ENCODE measurements at places on chromosomes 1 and 21.

DNA sequence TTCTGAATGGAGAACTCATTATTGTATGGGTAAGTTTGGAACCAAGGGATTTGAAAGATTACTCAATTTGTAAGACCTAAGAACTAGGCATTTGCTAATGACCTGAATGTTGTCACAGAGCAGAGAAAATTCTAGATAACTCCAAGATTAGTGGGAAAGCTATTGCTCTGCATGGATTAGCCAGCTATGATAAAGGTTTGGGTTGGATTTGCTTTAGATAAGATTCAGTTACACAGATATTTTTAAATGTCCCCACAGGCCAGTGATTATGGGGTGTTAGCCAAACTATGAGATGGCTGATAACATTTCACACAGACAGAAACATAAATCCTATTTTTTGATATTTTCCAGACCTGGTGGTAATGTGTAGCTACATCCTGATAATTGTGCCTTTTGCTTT lies 88.2 kb downstream of the NTPCR start:
- no peak for DNase-seq

DNA sequence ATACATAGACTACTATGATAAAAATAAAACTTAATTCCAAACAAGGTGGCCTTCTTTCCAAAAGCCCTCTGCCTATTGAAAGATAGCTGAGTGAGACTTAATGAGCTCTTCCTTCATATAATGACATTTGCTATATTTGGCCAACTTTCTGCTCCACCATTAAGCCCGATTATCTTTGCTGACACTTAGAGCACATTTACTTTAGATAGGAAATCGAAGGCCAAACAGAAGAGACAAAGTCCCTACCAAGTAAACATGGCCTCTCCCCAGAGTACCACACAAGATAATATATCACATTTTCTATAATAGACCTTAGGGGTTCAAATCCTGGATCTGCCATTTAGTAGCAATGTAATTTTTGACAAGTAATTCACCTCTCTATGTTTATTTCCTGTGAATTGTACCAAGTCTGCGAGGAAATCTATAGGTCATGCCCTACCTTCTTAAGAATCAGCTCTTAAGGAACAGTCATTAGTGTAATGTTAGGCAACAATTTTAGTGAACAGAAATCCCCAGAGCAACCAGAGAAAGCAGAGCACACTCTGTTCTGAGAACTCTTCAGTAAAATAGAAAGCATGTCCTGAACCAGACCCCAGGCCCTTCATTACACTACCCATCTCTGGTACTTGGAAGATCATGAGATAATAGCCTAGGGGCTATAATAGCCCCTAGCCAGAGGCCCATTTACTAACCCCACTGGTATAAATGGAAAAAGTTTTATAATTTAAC lies 17.3 kb upstream of the COA6 start:
- no peak for DNase-seq

- DNase-seq = no peak
Observed at GRCh38 chr1:247211339-247211738, 39.5 kb upstream of the ZNF124 start.

DNA sequence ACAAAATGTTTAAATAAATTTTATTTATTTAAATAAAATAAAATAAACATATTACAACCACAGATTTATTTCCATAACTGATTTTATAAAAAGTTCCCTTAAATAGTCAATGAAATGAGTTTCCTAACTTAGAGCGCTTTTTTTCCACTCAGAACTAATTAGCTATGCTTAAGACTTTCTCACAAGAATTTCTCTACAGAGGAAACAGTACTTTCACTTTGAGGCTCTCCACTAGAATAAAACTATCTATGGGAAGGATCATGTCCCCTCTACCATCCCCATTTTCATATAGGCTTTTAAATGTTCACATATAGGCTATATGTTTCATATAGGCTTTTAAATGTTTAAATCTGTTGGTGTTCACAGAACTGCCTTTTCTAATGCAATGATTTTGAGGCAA lies 40.0 kb upstream of the DPH5 start:
- DNase-seq = no peak

GRCh38 chr1:240619357-240619756 lies 7.4 kb upstream of the GREM2 start:
- DNase-seq = no peak

GRCh38 chr1:237792149-237792548 lies 98.6 kb downstream of the ZP4 start:
- no peak for DNase-seq

DNA sequence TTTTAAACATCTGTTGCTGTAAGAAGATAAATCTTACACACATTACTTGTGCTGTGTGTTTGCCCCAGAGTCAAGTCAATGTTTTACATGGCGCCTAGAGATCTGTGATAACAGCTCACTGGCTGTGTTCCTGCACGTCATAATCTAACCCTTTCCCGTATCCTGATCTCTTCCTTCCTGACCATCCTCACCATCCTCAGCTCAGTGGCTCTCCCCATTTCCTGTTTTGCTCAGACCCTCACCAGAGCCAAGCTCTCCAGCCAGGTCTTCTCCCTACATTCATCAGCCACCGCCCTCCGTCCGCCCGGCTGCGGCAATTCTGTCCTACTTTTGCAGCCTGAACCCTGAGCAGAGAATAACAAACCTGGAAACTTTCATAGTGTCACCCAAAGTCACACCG lies 824.7 kb downstream of the USP25 start:
- DNase-seq = no peak

- DNase-seq = no peak
Observed at GRCh38 chr1:20150326-20150705, 11.2 kb downstream of the PLA2G2F start.

- DNase-seq = no peak
Observed at GRCh38 chr1:36457691-36458090, 6.5 kb downstream of the MRPS15 start.

- peak; percentile 38 for DNase-seq
Observed at GRCh38 chr1:21814241-21814918, 2.3 kb downstream of the LDLRAD2 start.

- no peak for DNase-seq
Observed at GRCh38 chr21:21387916-21388315, 389.7 kb downstream of the NCAM2 start.

DNA sequence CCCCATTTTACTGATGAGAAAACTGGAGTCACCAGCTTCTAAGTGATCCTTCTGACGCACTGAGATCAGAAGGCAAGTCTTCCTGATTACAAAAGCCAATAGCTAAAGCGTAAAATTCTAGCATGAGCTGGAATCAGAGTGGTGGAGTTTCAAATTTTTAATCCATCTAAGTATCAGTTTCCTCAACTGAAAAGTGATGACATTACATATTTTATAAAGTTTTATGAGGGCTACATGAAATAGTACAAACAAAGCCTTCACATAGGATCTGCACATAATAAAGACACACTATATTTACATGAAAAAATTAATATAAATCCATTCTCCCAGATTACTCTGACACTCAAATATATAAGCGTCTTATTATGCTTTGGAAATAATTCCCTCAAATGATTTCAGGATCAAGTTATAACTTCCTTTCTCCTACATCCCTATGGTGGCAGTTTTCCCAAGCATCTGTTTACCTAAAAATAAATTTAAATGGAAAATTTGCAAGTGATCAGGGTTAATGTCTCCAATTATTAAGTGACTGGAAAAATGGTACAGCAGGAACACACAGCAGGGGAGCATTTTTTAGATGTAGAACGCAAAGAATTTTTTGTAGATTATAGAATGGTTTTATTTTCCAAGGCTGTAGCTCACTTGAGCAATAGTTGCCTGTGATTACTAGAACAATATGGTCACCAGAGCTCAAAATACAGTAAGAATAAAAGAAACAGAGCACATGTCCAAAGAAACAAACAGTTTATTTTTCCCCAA lies 490.4 kb upstream of the C1orf87 start:
- no peak for DNase-seq

DNA sequence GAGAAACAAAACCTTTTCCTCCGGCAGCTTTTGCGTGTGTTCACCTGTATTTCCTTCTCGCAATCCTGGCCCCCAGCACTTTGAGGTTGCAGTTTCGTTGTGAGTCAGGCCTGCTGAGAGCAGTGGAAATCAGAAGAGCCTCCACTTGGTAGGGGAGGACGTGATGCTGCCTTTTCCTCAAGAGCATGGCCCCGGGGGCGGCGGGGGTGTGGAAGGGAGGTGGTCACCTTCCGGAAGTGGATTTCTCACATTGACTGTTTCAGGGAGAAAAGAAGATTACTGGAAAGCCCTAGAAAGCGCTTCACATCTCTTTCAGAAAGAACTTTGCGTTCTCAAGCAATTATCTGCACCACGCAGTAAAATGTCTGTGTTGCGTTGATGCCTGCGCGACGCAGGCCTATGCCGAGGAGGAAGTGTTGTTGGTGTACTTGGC lies 12.2 kb upstream of the IL10 start:
- DNase-seq = peak; percentile 90

DNA sequence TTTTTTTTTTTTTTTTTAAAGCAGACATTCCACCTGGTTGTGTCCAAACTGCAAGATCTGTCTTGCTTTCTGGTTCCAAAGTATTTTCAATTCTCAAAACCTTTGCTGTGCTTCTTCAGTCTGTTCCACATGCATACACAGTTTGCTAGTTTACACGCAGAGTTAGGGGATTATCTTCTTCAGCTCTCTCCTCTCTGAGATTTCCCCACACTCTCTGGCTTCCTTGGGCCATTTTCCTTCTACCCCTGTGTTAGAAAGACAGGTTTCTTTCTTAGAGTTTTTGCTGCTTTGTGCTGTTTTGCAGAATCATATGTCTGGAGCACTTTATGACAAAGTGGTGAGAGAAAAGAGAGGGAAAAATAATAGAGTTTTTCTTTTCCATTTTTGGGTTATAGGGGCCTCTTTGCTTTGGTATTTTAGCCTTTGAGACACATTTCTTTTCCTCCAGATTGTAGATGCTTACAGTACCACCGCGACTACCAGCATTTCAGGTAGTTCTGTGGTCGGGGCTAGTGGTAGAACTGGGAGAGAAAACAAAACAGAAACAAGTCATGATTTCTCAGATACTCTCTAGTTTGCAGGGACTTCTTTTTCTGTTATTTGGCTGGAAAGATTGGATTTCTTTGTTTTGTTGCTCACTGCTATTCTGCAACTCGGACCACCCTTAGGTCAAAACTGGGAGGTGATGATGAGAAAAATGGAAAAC lies 66.3 kb downstream of the RABGAP1L start:
- no peak for DNase-seq

DNA sequence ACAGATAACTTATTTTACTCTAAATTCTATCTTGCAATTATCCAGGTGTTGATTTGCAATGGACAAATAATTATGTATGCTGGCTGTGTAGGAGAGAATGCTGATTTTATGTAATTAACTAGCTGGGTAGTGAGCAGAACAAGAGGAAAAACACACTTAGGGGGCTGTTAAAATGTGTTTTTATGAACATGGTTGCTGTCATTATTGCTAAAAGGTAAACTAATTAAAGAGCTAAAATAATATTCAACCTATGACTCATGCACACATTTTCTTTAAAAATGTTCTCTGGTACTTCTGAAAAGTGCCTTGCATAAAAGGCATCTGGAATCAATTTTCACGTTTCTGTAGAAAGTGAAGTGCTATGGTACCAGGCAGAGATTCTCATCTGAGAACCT lies 192.8 kb upstream of the C8B start:
- DNase-seq = no peak

DNA sequence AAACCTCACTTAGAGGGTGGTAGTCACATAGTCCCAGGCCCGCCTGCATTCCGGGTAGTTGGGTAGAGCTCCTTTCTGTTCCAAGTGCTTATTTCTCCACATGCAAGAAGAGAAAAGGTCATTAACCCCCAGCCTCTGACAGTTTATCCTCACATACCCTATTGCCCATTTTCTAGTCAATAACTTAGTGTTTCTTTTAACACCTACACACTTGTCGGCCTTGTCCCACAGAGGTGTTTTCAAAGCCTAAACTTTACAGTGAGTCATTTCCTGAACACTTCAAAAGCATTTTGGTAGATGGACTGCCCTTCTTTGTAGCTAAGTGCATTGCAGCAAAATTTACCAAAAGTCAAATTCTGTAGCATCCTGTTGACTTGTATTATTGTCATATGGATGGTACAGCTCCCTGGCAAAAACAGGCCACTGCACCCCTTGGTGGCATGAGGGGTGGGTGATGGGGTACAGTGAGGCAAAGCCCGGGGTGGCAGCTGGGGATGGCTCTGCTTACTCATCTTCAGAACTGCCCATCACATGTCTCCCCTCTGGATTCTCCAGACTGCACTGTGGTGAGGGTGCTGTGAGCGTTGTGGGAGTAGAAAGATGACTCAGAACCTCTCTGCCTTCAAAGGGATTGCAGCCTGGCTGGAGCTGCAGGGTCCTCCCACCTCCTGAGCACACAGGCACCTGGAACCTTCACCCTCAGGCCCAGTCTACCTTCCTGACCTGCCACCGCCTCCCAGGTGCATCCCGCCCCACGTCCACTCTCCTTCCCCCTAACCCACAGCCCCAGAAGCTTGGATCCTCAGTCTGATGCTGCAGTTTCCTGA lies 45.8 kb upstream of the DMRTB1 start:
- peak; percentile 73 for DNase-seq

DNA sequence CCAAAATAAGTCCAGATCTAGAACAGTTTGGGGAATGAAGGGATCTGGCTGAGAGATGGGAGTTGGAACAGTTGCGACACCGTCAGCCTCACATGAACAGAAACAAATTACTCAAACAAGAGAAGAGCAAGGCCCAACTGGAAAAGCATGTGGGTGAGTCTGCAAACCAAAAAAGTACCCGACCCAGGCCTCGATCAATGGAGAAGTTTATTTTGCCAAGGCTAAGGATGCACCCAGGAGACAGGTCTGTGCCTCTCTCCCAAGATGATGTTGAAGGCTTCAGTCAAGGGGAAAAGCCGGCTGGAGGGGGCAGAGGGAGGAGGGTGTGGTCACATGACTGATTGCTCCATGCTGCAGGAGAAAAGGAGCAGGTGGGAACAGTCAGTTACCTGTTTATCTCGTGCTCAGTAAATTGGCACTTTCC lies 42.3 kb downstream of the KRTAP10-1 start:
- no peak for DNase-seq

DNA sequence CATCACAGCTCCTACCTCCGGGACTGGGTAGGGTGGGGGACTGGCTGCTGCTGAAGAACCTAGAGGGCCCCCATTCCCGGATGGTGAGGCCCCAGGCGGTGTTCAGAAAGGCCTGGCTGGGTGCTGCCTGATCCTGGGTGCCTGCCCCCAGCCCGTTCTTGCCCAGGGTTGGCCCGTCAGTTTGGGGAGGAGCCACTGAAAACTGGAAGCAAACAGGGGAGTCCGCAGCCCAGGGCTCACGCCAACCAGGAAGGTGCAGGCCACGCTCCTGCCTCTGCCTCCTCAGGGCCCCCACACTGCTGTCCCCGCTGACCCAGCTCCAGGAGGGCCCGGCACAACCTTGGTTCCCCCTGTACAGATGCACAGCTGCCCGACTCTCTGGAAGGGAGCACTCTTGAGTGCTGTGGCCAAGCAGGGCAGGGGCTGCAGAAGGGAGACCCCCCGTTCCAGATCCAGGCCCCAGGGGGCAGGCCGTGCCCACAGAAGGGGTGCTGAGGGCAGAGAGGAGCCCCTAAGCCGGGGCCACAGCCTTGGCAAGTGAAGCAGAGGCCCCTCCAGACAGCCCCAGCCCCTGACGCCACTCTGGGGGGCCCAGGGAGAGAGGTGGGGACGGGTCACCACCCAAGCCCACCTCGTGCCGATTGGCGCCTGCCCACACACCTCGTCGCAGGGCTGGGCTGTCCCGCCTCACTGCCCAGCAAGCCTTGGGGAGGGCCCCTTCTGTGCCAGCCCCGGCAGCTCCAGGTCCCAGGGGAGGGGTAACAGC lies 5.5 kb downstream of the C1QTNF12 start:
- no peak for DNase-seq
